ENCODE measurements at places on chromosomes 11 and 22. TPM values are rescaled to one million over a fixed set of nuclear protein-coding genes. Genes with fewer than 3 reads are reported as not detected.

SPI1 gene
- total RNA-seq = 2.2 TPM

MS4A3 gene
- not detected for total RNA-seq

KIRREL3 gene
- 0.36 TPM for total RNA-seq

TESMIN gene
- total RNA-seq = 5.2 TPM

RNH1 gene
- 152 TPM for total RNA-seq

SORL1 gene
- 14.3 TPM for total RNA-seq

Data from esophagus mucosa (tissue), 1 donor.